Stimulated activated CD4-positive, alpha-beta T cell treated with anti-CD3 and anti-CD28 coated beads, Interleukin-1b, Interleukin-23, amount 100 ng/mL, for 1 hour (primary cell): ENCODE measurements at places on chromosomes 2 and 18.

- DNase-seq = no peak
These were observed 104.5 kb downstream of the OSBPL6 start for GRCh38 chr2:178298785-178299212.

DNA sequence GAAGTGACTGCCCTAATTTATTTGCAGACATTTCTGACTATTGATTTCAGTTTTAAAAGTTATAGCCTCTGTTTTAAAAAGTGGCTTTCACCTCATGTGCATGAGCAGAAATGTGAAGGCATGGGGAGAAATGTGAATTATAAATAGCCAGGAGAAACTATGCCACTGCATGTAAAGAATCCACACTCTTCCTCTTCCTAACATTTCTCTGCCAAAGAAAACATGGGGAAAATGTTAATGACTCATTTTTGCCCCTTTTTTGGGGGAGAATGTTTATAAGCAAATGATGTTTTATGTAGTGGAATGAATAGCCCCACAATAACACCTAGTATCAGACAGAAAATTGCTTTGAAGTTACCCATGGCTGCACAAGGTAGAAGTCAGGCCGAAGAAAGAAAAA, 249.0 kb upstream of the TANK start:
- no peak for DNase-seq

GRCh38 chr2:206098471-206098870, 12.5 kb upstream of the INO80D start:
- no peak for DNase-seq

DNA sequence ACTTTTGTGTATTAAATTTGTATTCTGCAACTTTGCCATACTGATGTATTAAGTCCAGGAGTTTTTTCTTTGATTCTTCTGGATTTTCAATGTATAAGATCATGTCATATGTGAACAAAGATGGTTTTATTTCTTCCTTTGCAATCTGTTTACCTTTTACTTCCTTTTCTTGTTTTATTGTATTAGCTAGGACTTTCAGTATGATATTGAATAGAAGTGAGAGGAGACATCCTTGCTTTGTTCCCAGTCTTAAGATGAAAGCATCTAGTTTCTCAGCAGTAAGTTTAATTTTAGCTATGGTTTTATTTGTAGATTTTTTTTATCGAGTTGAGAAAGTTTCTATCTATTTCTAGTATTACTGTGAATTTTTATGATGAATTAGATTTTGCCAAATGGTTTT, 25.5 kb downstream of the VRK2 start:
- no peak for DNase-seq

- DNase-seq = no peak
These were observed 30.8 kb downstream of the TBC1D8 start for GRCh38 chr2:101120124-101120996.

GRCh38 chr2:3476985-3477327, 42.4 kb downstream of the ADI1 start:
- DNase-seq = no peak

- no peak for DNase-seq
These were observed 1.5 kb downstream of the XDH start for GRCh38 chr2:31413025-31413424.

GRCh38 chr2:223725494-223725893, 111.9 kb downstream of the AP1S3 start:
- DNase-seq = no peak

DNA sequence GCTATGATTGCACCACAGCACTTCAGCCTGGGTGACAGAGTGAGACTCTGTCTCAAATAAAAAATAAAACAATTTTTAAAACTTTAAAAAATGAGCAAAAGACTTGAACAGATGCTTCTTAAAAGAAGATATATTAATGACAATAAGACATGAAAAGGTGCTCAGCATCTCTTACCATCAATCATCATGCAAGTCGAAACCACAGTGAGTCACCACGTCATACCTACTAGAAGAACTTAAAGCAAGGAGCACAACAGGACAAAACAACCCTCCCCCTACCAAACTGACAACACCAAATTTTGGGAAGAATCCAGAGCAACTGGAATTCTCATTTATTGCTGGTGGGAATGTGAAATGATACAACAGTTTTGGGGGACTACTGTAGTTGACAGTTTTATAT, 251.6 kb downstream of the BCL2 start:
- no peak for DNase-seq

DNA sequence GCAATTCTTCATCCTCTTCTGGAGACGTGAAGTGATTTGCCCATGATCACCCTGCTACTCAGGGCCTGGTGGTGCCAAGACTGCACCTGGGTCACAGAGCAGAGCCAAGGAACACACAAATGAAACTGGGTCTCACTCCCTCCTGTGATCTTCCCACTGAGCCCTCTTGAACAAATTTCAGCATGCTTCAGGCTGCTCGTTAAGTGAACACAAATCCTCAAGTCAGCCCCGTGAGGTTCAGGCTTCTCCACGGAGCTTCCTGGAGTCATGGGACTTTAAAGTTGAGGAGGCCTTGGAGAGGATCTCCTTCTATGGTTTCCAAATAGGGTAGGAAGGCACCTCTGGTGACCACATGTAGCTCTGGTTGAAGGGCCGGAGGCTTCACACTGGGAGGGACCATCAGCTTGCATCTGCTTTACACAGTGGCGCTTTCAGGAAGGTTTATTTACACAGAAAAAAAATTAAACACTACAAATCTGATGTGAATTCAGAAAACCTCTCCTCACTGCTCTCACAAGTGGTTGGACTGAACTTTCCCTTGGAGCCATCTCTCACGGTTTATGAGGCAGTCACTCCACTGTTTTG, 255.4 kb downstream of the LOXHD1 start:
- no peak for DNase-seq

DNA sequence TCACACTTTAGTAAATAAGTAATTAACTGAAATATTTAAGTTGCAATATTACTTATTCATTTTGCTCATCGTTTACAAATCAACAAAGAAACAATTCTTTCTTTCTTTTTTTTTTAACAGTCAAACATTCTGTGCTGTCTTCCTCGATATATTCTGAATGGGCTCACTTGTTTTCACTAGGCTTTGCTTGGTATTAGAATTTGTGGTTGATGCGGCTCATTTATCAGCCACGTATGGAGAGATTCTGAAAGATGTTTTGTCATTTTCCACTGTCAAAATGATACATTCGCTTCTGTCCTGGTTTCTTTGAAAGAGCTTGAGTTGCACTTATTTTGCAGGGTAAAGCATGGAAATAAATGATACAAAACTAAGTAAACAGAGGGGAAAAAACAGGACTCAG, 323.7 kb downstream of the LRRTM1 start:
- DNase-seq = no peak

DNA sequence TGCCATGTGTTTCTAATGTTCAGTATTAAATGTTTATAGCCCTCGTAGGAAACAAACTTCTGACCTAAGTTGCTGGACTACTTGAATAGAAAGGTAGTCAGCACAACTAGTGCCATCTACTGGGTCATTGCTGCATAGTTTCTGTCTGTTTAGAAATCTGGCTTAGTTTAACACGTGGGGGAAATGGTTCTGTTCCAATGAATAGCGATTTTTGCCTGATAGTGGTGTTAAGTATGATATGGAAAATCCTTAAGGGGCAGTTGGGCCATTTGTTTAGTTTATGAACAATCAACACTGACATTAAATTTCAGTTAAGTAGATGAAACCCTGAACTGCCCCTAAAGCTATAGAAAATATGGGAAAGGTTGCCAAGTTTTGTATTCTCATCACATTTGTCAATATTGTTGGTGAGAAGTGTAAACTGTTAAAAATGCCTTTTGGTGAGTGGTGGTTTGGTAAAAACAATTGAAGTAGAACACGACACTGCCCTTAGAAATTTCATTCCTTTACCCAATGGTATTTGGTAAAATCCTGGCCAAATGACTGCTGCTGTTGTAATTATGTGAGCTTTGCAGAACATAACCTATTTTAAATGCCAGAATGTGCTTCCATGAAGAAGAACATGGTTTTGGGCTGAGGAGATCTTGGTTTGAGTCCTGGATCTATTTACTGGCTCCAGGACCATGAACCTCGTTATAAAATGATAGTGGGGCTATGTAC, 13.2 kb downstream of the NABP1 start:
- DNase-seq = no peak

- no peak for DNase-seq
These were observed 477 bp downstream of the ACVR1 start for GRCh38 chr2:157875641-157876065.

GRCh38 chr18:53701697-53702096, 522.8 kb downstream of the MBD2 start:
- DNase-seq = no peak

DNA sequence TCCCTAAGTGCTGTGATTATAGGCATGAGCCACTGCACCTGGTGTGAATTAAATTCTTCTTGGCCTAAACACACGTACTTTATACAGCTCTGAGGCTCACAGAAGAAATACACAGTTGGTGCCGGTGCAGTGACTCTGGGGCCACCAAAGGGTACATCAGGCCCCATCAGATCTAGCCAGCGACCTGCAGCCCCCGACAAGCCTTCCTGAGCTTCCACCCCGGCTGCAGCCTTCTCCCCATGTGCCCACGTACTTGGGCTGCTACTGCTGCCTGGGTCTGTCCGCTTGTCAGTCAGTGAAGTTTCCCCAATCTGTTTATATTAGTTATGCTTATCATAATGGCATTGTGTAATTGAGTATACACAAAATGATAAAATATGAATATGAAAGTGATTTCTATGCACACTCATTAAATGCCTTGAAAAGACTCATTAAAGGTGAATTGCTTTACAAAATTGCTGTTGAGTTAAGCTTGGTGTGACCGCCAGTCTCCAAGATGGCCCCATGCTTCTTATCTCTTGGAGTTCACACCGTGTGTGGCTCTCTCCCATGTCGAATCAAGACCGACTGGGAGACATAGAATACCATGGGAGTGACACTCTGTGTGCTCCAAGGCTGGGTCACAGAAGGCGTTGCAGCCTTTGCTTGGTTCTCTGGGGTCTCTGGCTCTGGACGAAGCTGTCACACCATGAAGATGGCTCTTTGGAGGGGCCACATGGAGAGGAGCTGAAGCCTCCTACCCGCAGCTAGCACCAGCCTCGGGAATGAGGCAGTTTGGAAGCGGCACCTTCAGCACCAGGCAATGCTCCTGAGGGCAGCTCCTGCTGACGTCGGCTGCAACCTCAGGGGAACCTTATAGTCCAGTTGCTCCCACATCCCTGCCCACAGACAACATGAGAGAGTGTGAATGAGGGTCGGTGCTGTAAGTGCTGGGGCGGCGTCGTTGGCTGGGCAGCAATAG, 29.2 kb upstream of the HPCAL1 start:
- DNase-seq = no peak

- no peak for DNase-seq
These were observed 91.3 kb downstream of the SPATS2L start for GRCh38 chr2:200397785-200398184.

- no peak for DNase-seq
These were observed 76.2 kb upstream of the ZNF532 start for GRCh38 chr18:58788470-58788869.

DNA sequence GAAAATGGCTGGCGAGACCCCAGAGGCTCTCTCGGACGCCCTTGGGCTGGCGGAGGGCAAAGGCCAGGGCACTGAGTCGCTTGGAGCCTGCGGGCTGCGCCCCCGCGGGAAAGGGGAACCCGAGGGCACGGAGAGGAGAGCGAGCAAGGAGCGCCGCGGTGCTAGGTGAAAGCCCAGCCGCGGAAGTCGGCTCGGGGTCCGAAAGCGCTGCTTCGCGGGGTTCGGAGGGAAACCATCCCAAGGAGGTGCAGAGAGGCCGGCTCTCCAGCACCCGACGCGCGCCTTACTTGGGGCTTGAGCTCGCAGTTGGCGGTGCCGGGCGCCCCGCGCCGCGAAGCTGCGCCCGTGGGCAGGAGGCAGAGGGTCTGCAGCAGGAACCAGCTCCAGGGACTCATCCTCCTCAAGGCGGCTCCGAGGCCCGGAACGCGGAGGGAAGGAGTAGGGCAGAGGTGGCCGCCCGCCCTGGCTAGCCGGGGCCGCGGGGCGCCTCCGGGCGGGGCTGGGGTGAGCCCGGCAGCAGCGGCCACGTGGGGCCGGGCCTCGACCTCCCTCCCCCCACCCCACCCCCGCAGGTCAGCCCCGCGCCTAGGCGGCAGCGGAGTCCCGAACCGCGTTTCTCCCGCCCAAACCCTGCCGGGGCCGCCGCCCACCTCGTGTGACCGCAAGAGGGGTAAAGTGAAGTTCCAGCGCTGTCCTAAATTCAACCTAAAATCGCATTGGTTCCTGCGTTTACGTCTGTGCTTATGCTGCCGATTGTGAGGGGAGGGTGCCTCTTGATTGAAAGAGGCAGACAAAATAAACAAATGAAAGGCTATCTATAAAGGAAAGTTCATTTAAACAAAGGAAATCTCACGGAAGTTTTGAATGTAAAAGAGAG, at the start of gene TRABD2A:
Gene TRABD2A (minus strand): TSS at position 440 of the 877 bp plus-strand sequence. CDS start 45 bp downstream, at position 395.
- no peak for DNase-seq

DNA sequence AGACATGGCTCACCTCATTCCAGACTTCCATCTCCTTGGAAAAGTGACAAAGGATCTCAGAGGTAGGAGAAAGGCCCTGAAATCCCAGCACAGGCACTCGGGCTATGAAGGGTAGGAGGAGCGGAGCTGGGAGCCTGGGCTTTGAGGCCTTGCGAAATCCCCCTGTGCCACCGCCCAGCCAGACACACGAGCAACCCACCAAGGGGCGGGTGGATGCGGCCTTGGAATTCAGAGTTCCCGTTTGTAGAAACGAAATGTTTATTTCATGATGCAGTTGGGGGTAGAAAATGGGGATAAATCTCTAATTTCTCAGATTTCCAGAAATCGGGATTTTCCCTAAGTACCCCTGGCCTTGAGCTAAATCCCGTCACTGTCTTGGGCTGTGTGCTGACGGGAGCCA, 177.1 kb upstream of the HDAC4 start:
- no peak for DNase-seq

- DNase-seq = no peak
These were observed 118.3 kb upstream of the DSEL start for GRCh38 chr18:67634631-67635338.

DNA sequence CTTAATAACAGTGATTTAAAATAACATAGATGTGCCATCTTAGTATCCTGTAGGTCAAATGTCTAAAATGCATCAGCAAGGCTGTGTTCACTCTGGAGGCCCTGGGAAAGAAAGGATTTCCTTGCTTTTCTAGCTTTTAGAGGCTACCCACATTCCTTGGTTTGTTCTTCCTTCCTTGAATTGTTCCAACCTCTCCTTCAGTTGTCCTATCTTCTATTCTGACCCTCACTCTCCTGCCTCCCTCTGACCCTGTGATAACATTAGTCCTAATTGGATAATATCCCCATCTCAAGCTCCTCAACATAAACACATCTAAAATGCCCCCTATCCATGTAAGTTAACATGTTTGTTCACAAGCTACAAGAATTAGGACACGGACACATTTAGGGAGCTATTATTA, 733.5 kb downstream of the SOCS6 start:
- DNase-seq = no peak

GRCh38 chr2:170314744-170315447, 136.9 kb downstream of the MYO3B start:
- no peak for DNase-seq
